ENCODE measurements at places on chromosomes 16 and 17.

- no peak for DNase-seq
Measured at GRCh38 chr16:66623755-66624154, 19.3 kb downstream of the CMTM3 start.

DNA sequence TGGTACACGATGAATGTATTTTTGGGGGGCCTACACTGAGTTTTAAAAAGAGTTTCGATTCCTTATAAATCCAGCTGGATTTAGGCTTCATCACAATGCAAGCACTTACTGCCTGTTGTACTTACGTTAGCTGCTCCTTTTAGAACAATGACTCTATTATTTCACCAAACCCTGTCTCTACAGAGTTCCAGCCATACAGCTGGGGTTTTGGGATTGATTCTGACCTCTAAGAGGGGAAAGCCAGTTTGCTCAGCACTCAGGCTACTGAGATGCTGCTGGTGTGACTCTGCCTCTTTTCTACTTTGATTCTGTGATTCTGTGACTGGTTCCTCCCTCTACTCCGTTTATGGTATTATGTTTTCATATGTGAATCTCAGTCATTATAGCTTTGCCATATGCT is 329.7 kb downstream of the ABCC12 start:
- DNase-seq, result no peak

DNA sequence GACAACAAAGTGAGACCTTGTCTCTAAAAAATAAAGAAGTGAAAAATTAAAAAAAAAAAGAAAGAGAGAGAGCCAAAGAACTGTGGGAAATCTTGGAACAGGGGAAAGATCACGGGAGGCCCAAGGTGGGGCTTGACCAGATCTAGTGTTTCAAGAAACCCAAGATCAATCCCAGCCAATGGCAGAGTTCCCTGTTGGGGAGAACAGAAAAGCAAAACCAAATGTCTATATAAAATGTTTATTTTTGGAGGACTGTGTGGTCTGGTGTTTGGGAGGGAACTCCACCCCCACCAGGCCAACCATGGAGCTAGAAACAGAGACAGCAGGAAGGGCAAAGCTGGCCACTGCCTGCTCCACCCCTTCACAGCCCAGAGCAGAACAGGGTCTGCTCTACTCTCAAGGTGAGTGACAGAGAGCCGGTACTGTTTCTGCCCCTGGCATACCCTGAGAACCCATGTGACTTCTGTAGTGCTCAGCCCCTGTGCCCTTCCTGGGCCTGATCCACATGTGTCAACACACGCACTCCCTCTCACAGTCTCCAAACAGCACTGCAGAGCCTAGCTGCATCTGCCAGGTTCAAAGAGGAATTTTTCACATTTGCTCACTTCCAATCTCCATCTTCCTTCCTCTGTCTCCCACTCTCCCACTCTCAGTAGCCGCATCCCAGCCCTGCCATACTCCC is 3.7 kb downstream of the TMEM101 start:
- no peak for DNase-seq

DNA sequence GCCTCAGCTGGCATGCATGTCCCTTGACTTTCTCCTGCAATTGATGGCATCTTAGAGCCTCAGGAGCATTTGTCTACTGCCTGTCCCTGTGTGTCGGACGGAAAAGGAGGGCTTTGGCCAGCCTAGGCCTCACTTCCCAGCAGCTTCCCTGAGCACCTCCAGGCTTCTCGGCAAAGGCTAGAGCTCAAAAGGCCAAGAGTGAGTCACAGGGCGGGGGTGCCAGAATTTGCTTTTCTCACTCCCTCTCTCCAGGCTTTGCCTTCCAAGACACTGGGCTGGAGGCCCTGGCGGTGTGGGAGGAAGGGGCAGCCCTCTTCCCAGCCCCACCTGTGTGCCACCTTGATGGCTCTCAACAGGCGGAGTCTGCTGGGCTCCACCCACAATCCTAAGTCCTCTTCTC is 107.3 kb upstream of the MAF start:
- no peak for DNase-seq

DNA sequence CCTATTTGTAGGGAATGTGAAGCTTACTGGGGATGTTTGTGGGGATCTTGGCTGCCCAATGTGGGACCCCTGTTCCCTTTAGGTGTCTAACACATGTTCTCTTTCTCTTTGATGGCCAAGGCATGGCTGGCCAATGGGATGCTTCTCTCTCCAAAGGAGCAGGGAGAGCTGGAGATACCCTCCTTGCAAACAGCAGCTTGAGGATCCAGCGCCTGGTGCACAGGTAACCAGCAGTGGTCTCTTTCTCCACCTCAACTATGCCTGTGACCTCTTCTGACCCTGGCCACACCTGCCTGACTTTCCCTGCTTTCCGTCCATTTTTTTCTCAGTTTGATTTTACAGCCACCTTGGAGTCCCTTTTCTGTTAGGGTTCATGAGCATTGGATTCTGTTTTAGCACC is 16.8 kb upstream of the NKD1 start:
- DNase-seq, result no peak

DNA sequence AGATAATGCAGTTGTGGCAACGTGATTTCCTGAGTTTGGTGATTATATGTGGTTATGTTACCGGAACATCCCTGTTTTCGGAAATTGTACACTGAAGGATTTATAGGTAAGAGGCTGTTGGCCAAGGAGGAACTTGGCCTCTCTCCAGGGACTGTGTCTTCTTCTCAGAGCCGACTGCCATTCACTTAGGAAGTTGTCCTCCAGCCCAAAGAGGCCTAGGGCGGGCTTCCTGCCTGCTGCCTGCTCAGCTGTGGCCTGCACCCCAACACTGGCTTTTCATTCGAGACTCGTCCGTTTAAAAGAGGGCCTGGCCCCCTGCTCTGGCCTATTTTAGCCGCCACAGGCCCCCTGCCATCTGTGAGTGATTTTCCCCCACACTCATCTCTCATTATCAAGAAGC is 64.3 kb downstream of the ZDHHC7 start:
- DNase-seq, result no peak

GRCh38 chr16:89246903-89247733 is 29.6 kb downstream of the ZNF778 start:
- DNase-seq, result peak; percentile 95

GRCh38 chr16:72482695-72483094 is 310.7 kb upstream of the PMFBP1 start:
- no peak for DNase-seq

DNA sequence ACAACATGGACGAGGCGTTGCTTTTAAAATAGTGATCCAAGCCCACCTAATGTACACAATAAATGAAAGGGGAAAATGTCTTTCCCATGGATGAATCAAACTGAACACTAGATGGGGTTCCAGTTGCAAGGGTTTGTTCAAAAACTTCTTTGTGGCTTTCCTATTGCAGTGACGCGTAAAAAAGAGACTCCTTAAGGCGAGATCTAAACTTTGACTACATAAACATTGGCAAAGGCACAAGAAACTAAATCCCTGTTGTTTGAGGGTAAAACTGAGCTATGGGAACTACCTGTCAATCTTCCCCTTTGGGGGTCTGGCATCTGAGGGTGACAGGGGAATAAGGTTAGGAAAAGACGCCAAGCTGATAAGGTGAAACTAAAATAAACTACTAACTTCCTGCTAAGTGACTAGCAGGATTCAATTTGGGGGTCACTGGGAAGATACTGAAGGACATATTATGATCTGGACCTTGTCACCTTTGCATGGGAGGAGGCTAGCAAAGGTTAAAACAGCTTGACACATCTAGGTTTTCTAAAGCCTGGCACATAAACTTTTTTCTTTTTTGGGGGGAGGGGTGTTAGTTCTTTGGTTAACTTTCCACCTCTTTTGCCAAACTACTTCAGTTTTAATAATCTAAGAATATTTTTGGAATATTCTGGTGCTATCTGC is 4.7 kb downstream of the SALL1 start:
- no peak for DNase-seq

DNA sequence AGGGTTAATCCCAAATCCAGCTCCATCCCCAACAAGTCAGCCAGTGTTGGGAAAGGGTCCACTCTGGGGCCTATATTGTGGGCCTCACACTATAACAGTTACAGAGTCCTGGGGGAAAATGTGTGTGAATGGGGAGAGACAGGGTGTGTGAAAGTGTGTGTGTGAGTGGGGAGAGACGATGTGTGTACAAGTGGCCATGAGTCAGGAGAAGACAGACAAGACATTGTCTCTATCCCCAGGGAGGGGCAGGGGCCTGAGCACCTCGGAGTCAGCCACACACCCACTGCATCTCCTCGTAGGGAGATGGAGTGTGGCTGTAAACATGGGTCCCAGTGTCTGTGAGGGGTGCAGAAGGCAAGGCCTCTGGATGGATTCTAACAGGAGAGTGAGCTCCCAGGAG is 2.9 kb downstream of the CRHR1 start:
- no peak for DNase-seq

GRCh38 chr16:81616321-81617020 is 162.6 kb upstream of the PLCG2 start:
- DNase-seq, result peak; percentile 85

DNA sequence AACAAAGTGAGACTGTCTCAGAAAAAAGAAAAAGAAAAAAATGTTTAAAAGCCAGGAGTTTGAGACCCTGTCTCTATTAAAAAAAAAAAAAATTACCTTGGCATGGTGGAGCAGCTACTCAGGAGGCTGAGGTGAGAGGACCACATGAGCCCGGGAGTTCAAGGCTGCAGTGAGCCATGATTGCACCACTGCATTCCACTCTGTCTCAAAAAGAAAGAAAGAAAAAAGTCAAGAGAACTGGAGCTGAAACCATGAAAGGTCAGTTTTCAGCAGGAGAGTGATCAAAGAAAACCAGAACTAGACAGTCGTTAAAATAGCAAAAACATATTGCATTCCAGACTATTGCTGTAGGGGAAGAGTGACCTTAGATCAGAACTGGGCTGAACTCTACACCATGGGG is 8.8 kb downstream of the QPRT start:
- no peak for DNase-seq

- no peak for DNase-seq
Measured at GRCh38 chr16:67240506-67240905, 6.8 kb downstream of the FHOD1 start.

GRCh38 chr16:86864586-86864985 is 286.2 kb downstream of the FOXL1 start:
- DNase-seq, result no peak

GRCh38 chr17:693791-694638 is 20.6 kb downstream of the VPS53 start:
- DNase-seq, result no peak

- DNase-seq, result no peak
Measured at GRCh38 chr16:457732-458400, 32.4 kb downstream of the RAB11FIP3 start.

GRCh38 chr17:27609611-27610303 is 21.2 kb upstream of the LGALS9 start:
- peak; percentile 20 for DNase-seq
